GF-D8 (cell line): ENCODE measurements at places on chromosomes 11 and 22.

GRCh38 chr11:132448334-132448995, 1078.0 kb downstream of the NTM start:
- DNase-seq, result no peak

- DNase-seq, result no peak
These were observed 2.0 kb downstream of the ARVCF start for GRCh38 chr22:20014526-20015186.

DNA sequence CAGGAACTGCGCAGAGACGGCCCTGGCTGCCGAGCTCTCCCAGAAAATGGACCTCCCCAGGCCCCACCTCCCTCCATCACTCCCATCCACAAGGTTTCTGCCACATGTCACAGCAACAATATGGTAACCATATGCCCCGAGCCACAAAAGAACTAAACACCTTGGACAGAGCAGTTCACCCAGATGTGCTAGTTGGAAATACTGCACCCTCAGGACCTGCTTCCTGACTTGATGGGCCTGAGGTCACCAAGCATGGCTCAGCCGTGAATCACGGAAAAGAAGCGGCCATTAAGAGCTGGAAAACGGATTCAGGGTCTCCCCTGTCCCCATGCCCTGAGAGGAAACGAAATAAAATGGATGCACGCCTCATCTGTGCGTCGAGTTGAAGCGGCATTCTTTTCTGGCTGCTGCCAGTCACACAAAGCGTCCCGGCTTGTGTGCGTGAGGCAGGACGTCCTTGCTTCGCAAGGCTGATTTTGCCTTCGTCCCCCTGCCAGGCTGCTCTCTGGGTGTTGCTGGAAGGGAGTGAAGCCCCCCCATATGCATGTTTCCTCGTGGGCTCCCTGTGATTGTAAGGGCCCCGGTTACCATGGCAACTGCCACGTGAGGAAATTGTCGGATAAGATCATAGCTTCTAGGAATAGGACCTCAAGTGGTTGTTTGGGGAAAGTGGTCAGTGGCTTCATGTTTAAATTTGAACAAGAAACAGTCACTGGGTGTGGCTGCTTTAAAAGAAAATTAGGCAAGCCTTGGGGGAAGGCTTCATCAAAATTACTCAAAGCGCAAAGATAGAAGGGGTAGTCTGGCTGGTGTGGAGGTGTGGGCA, 51.7 kb downstream of the FLI1 start:
- DNase-seq, result no peak

DNA sequence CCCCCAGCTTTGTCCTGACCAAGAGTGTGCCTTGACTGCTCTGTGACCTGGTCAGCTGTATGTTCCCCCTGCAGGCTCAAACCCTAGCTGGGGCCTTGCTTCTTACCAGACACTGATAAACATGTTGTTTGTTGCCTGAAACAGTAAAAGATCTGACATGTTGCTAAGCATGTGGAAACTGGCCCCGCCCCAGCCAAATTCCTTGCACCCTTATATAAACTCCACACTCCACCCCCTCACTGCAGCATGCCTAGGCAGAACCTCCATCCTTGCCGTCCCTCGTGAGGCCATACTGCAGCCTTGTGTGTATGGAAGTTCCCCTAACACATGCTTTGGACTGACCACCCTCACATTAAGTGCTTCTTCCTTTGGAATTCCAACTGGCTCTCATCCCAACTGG, 27.3 kb downstream of the LRRC74B start:
- no peak for DNase-seq

- DNase-seq, result no peak
These were observed 933 bp downstream of the BRSK2 start for GRCh38 chr11:1390569-1391164.

DNA sequence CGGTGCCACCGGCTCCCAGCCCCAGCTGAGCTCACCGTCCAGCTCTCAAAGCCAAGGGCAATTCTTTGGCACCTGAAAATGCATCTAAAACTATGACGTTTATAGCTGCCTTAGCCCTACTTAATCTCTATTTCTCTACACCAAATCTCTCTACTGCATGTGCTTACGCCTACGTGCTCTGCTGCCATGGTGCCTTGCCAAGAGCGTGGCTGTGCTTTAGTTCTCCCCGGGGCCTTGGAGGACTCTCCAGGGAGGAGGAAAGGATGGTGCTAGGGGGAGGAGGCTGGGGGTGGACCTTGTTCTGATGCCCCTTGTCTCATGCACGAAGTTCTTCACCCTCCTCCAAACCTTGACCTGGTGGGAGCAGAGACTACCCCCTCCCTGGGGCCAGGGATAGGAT, 9.0 kb upstream of the BID start:
- no peak for DNase-seq

- DNase-seq, result no peak
These were observed 19.2 kb downstream of the EFCAB6 start for GRCh38 chr22:43792905-43793304.

DNA sequence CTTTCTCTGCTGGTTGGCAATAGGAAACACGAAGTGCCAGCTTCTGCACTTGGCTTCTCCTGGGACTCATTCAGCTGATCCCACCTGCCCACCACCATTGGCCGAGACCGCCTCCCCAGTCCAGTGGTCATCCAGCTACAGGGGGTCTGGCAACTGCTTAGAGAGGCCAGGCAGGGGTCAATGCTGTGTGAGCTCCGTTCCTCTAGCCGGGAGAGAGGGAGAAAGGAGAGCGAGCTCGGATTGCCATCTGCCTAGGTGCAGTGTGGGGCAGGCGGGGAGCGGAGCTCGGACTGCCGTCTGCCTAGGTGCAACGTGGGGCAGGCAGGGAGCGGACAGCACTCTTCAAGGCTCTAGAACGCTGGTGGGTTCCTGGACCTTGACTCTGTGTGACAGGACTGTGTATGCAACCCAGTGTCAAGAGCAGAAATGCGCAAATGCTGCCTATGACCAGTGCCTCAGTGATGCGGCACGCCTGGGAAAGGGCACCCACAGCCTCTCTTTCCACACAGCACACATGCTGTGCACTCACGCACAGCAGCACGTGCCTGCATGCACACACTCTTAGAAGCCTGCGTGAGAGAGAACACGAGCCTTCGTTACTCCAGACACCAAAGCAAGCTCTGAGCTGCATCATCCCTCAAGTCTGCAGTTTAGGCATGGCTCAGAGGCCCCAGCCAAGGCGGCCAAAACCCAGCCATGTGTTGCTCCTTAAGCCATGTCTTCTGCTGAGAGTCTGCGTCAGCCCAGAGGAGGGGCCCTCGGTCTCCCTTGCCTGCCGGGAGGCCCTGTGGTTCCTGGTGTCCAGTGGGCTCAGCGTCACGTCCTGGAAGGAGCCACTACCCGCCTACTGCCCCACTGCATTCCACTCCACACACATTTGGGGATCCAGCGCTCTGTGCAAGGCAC, 26.8 kb upstream of the JAM3 start:
- no peak for DNase-seq

DNA sequence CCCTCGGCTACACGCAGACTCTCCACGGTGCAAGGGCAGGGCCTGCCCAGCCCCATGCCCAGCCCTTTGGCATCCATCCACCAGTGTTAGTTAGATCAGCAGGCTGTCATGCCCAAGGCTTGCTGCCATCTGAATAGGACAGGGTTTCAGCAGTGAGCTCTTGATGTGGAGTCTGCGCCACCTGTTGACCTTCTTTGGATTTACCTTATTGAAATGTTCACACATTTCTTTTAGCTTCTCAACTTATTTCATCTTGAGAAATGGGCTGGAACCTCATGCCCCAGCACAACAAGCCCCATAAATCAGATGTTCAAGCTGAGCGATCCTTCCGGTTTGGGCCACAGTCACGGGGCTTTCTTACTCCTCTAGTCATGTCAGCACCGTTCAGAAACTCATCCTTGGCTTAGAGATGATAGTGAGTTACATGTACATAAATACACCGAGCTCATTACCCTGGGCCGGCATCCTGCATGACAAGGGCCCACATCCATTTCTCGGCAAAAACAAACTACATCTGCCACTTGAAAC, 61.7 kb downstream of the PARVB start:
- DNase-seq, result peak; percentile 12

GRCh38 chr11:32893093-32893342, 407 bp downstream of the QSER1 start:
- DNase-seq, result no peak

DNA sequence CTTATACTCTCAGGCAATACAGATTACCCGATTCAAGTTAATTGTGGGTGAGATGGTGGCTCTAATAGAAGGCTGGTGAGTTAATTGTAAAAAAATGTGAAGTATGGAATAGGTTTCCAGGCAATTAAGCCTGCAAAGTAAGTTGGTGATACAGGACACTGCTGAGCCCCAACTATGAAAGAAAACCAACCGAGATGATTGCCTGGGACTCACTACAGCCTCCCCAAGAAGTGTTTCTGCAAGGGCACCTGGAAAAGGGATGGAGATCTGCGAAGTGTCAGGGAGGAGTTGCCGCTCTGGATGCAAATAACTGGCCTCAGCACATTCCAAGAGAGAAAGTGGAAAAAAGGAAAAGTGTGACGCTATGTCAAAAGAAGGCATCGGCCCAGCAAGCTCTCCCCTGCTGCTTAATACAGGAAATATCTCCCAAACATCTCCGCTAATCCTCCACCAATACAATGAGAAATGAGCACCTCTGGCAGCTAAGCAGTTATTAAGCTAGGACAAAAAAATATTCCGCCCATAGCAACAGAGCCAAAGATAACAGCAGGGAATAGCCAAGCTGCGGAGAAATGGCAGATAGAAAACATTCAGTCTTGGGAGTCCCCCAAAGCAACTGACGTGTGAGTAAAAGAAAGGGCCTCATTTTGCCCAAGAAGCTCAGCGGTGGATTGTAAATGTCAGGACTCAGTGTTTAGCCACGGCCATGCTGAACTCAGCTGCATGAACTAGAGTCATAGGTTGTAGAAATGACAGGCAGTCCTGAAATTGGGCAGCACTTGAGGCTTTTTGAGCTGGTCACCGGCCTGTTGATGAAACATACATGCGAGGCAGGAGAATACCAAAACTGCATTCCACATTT, 133.7 kb downstream of the SNX19 start:
- no peak for DNase-seq

DNA sequence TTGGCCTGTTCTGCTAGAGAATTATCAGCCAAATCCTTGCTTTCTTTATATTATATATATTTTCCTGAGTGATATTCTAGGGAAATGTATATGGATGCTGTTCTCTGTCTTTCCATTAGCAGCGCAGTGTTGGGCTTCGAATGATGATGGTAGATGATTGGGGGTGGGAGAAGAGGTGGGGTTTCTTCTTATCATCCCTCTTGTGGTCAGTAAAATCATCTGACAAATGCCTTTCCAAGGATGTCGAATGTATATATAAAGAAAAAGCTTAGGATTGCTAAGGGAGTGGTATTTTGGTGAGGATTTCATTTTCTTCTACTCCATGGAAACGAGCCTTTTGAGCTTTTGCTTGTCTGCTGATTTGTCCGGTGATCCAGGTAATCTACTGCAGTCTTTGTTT, 48.9 kb downstream of the ARHGEF12 start:
- no peak for DNase-seq

DNA sequence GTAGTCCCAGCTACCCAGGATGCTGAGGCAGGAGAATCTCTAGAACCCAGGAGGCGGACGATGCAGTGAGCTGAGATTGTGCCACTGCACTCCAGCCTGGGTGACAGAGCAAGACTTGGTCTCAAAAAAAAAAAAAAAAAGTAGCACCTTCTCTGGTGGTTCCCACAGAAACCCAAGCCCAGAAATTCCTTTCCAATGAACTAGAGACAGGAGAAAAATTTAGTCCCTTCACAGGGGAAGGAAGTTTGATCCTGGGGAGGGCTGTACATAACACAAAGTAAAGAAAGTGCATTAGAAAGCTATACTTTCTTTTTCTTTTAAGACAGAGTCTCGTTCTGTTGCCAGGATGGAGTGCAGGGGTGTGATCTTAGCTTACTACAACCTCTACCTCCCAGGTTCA, 25.5 kb upstream of the APOA1 start:
- no peak for DNase-seq

- DNase-seq, result no peak
These were observed 1.8 kb downstream of the CELF1 start for GRCh38 chr11:47551086-47551485.

DNA sequence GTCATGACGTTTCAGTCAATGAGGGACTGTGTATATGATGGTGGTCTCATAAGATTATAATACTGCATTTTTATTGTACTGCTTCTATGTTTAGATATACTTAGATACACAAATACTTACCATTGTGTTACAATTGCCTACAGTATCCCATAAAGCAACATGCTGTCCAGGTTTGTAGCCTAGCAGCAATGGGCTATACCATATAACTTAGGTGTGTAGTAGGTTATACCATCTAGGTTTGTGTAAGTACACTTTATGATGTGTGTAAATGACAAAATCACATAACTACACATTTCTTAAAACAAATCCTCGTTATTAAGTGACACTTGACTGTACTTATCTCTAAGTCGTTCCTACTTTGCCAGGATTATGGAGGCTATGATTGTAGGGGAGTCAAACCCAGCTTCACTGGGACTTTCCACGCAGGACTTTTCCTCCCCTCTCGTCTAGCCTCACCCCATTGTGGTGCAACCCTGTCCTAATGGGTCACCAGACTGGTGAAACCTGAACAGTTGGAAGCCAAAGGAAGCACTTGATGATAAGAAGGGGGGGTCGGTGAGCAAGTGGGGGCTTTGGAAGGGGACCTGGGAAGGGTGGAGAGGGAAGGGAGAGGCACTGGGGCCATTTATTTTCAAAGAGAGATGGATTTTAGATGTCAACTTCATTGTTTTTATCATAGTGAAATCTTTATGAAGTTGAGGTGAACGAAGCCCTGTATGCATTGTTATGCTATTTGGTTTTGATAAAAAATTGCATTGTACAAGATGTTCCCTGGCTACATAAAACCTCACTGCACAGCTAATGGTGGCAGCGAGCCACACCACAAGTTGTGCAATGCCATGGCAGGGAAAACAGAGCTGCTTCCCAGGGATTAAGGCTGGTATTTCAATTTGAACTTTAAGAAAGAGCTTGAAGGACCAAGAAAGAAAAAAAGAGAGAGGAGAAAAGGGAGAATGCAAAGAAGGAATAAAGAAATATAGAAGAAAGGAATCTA, 129.1 kb downstream of the EHF start:
- no peak for DNase-seq

- no peak for DNase-seq
These were observed 19.7 kb upstream of the OSBPL5 start for GRCh38 chr11:3184732-3185347.

DNA sequence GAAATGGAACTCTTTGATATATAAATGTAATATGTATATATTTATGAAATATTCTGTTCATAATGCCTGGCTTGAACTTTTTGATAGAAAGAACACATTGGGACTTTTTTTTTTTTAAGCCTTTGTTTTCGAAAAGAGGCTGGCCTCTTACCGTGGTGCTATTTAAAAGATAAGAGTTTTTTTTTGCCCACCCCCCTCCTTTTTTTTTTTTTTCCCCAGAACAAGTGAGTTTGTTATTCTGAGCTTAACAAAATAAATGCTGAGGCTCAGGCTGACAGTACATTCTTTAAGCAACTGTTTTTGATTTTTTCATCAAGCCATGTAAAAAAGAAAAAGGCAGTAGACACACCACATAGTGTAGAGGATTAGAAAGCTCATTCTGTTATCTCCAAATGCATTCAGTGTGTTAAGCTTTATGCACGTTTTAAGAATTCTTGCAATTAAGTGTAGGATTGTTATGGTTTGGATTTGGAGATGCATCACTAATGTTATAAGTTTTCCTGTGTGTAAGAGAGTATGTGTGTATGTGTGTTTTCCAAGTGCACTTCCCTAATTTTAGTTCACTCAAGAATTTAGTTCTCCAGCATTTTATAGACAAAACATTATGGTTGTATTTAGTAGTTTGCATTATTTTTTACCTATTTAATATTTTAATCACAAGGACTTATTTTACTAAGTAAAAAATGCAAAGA, 12.0 kb downstream of the PDHX start:
- DNase-seq, result no peak

- DNase-seq, result no peak
These were observed 174.8 kb downstream of the BUD13 start for GRCh38 chr11:116598036-116598435.
